ENCODE measurements at places on chromosomes 6 and 20. TPM values are rescaled to one million over a fixed set of nuclear protein-coding genes. Genes with fewer than 3 reads are reported as not detected.
A peak's percentile ranks its signal among the peaks of the same experiment; 100 is the strongest.

- no peak for DNase-seq
Observed at GRCh38 chr6:108958900-108959770, 110.9 kb downstream of the ARMC2 start.

DNA sequence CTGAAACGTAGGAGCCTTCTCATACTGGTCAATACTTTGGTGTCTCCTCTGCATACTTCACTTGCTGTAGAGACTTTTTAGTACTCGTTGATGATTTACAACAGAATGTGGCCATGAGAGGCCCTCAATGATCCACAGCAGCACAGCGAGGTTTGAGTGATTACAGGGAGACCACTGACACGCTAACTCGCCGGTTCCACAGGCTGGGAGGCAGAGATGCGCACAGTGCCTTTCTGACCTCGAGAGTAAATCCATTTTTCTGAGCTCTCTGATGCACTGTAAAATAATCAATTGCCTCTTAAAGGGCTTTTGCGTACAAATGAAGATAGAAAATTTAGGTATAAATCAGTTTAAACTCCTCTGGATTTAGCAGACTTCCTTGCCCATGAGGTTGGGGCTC, 56.2 kb upstream of the TBC1D7 start:
- no peak for DNase-seq

DNA sequence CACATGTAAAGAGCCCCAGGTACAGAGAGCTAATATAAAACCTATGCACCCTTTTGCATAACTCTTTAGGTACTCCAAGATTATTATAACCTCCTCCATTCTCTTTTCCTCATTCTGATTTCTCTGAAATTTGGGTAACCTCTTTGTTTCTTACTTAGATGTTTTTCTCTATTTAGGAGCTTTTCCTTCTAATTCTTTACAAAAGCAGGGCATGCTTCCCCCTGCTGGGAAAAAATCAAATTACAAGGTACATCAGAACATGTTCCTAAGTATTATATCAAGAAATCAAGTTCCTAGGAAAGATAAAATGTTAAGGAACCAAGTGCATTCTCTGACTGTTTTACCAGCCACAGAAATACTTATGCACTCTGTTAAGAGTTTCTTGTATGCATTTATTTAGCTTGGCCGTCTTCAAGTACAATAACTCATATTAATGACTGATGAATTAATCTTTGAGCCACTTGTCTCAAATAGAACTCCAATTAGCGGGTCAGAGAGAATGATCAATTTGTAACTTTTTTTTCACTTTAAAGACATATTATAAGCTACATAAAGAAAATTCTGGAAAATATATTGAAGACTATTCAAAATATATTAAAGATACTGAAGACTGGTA, 2.1 kb downstream of the KHDRBS2 start:
- peak; percentile 54 for DNase-seq

Gene IL20RA
- total RNA-seq, result 16.7 TPM
